Activated CD4-positive, alpha-beta T cell treated with anti-CD3 and anti-CD28 coated beads for 36 hours (primary cell): ENCODE measurements at places on chromosomes 1 and 21.

GRCh38 chr1:211247921-211248320, 11.2 kb upstream of the RCOR3 start:
- no peak for DNase-seq

DNA sequence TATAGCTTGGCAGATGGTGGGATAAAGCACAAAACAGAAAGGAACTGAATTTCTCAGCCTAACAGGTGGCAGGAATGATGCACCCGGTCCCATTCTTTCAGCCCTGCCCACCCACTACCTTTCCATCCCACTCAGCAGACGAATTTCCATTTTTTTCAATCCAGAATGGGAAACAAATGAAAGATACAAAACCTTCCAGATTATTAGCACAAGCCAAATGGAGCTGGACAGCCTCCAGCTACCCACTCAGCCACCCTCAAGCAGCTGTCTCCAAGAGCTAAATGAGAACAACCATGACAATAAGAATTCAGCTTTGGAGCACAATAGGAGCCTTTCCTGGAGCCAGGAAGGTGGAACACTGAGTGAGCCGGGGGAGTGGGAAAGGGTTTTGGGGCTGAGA, 96.3 kb upstream of the ST6GALNAC5 start:
- no peak for DNase-seq

DNA sequence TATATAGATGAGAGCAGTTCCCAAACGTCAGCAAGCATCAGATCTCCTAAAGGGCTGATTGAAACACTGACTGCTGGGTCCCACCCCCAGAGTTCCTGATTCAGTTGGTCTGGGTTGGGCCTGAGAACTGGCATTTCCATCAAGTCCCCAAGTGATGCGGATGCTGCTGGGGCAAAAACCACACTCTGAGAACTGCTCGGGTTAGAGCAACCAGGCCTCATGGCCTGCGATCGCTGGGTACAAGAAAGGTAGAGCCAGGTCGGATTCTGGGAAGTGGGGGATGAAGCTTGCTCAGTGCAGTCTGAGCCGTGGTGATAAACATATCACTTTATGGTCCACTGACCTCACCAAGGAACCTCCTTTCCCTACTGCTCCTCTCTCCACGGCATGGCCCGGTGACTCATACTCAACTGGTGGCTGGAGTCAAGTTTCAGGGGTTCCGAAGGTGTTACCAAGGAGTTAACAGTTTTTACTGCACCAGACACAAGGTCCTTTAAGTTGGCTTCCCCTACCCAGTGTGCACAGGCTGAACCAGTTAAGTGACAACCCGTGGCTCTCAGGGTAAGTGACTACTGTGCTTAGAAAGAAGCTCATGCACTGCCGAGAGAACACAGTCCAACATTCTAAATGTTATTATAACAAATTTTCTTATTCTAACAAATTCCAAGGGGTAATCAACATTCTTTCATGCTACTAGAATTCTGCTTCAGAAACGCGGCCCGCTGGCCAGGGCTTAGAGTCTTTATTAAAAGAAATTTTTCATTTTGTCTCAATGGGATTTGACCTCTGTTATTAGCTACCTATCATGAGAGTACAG, 153.5 kb downstream of the TGFBR3 start:
- DNase-seq, result peak; percentile 58

GRCh38 chr1:169585181-169585580, 1.1 kb downstream of the F5 start:
- no peak for DNase-seq

- DNase-seq, result no peak
Observed at GRCh38 chr1:161966067-161966466, 57.6 kb downstream of the OLFML2B start.

DNA sequence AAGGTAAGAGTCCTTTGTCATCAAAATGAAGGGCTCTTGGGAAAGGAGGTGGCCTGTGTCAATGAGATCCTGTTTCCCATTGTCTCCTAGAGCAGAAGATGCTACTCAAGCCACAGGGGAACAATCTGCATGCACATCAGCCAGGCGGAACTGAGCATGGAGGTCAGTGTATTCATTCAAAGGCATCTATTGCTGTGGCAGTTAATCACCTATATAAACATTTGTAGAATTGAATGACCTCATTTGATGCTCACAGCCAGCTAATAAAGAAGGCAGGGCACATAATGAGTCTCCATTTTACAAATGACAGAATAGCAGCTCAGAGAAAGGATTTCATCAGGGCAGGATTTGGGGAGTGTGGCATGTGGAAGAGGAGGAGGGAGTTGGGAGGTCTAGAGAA, 5.7 kb upstream of the FYB2 start:
- DNase-seq, result no peak
